Skin of body (tissue), 3 donors: ENCODE measurements at places on chromosomes 1 and 21.

- DNase-seq = no peak
Observed at GRCh38 chr1:10339815-10340214, 59.0 kb upstream of the PGD start.

- no peak for DNase-seq
Observed at GRCh38 chr1:238778113-238778512, 608.3 kb upstream of the CHRM3 start.

GRCh38 chr1:228351850-228352249, 54.8 kb downstream of the TRIM11 start:
- no peak for DNase-seq

GRCh38 chr1:1039145-1039910, 19.4 kb downstream of the AGRN start:
- DNase-seq = no peak

GRCh38 chr1:38905985-38906384, 24.6 kb upstream of the GJA9 start:
- DNase-seq = no peak

GRCh38 chr1:203592156-203592555, 34.5 kb upstream of the ATP2B4 start:
- no peak for DNase-seq

- DNase-seq = no peak
Observed at GRCh38 chr1:179288977-179289376, 4.6 kb upstream of the SOAT1 start.
